ENCODE measurements at places on chromosomes 7 and 10. TPM values are rescaled to one million over a fixed set of nuclear protein-coding genes. Genes with fewer than 3 reads are reported as not detected.

The CALY gene
- not detected for total RNA-seq

The NEBL gene
- 0.83 TPM for total RNA-seq

The UPK3B gene
- total RNA-seq: 0.97 TPM

The DOCK1 gene
- 78.7 TPM for total RNA-seq

The HTR7 gene
- total RNA-seq: 0.22 TPM
